NCI-H524 treated with DMSO at 0.1 percent for 48 hours (cell line): ENCODE measurements at places on chromosomes 3 and 15.

DNA sequence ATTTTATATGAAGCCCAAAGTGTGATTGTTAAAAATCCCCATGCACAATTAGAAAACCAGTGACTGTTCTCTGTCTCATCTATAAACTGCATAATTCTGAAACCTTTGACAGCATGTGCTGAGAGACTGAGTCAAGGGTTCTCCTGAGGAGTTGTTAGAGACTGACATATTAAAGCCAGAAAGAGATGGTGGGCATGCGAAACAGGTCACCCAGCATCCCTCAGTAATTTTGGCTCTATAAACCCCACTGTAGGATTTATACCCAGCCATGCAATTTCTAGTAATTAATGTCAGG, 3.6 kb downstream of the VGLL3 start:
- DNase-seq, result no peak

GRCh38 chr3:126854666-126855065, 128.2 kb upstream of the PLXNA1 start:
- no peak for DNase-seq

DNA sequence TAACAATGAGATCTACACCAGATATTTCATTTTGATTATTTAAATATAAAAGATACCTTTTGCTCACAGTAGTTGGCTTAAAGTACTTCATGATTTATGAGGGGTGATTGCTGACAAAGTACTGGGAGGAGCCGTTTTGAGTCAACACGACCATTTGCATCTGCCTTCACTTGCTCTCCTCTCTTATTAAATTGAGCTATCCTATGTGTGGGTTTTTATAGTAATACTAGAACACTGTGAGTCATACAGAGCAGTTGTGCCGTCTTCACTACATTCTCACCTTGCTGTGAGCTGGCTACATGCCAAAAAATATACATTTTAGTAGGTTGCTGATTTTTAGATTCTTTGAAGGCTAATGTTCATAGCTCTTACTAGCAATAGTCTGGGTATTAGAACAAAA, 161.2 kb downstream of the ALCAM start:
- no peak for DNase-seq

- no peak for DNase-seq
Measured at GRCh38 chr3:151062611-151063010, 22.9 kb upstream of the MED12L start.

DNA sequence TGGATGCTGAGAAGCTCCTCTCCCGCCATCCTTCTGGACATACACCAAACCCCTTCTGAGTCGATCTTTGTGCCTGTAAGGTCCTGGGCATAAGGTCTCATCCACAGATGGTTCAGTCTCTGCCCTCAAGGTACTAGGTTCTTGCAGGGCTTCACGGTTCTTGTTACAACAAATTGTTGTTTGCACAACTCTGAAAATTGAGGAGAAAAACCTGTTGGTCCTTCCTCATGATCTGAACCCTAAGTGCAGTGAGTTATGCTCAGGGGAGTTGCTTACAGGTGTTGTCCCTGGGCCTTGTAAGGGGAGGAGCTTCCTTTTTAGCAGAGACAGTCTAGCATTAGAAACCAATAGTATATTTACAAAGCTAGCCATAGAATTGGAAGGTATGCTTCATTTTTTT, 15.7 kb downstream of the CDCP1 start:
- no peak for DNase-seq

DNA sequence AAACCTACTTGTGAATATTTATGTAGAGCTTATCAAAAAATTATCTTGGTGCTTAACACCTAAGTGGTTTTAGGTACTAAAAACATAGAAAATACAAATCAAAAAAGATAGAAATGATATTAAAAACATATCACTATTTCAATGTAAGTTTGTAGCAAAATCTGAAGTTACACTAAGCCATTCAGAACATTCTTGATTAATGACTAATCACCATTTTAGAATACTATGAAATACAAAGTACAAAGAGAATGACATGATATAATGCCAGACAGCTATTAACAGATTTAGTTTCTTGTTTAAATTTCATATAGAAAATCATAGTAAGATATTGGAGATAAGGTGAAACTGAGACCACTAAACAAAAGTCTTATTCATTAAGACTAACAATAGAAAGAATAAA, 169.7 kb upstream of the AGTR1 start:
- DNase-seq, result no peak

- DNase-seq, result no peak
Measured at GRCh38 chr3:9852528-9852927, 8.7 kb upstream of the RPUSD3 start.

DNA sequence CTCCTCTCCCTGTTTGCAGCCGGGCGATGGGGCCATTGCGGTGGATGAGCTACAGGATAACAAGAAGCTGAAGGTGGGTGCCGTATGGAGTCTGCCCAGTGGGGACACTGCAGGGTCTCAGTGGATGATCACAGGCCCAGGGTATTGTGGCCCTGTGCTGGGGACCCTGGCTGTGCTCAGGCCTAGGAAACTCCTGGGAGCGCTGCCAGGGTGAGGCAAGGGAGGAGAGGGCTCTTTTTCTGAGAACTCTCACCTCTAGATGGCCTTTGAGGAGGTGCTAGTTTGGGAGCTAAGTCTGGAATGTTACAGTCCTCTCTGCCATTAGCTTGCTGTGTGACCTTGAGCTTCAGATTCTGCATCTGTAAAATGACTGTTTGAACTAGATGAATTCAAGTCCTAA, 16.4 kb downstream of the SLC24A1 start:
- no peak for DNase-seq

- DNase-seq, result no peak
Measured at GRCh38 chr3:1775321-1775720, 323.3 kb upstream of the CNTN4 start.

DNA sequence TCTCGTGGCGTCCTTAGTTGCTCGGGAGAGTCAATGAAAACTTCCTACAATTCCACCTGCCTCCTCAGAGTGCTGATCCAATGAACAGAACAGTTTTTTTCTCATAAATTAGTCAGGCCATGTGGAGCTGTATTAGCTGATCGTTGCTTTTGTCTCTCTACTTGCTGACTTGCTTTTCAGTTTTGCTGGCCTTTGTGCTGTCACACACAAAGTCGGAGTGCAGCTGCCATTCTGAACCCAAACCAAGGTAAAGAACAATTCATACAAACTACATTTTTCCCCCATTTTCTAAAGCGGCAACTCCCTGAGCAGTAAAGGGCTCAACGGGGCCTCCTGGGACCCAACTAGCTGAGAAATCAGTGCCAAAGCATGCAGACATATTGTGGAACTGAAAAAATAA, 43.1 kb downstream of the MEIS2 start:
- no peak for DNase-seq

- peak; percentile 41 for DNase-seq
Measured at GRCh38 chr3:108818404-108818803, 4.2 kb upstream of the TRAT1 start.

DNA sequence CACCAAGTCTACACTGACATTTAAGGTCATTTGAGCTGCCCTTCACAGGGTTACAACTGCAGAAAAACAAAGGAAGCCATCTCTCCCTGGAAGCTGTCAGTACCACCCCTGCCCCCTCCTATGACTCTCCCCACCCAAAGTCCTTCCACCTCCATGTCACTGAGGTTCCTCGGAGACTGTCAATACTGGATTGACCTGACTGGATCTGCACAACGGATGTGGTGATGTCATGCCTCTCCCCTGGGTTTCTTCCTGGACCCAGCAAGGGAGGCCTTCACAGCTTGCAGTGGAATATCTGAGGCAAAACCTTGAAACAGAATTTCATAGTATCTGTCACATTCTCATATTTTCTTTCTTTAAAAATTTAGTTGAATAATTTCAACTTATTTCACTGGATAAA, 153.5 kb downstream of the CLSTN2 start:
- no peak for DNase-seq

DNA sequence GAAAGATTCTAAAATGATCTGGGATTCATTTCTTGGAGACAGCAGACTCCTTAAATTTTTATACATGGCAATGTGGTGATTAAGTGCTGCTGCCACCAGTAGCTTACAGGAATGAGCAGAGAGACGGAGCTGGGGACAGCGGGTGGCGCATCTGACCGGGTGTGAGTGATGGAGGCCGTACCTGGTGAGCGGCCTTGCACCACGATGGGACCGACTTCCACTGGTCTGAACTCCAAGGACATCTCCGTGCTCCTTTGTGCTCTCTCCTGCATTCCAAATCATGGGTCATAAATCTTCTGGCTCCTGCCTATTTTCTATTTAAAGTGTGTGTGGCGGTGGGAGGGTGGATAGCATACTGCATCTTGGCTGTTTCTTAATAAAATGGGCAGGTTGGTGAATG, 262.6 kb downstream of the ABHD5 start:
- DNase-seq, result no peak

- no peak for DNase-seq
Measured at GRCh38 chr3:114542359-114542758, 248.5 kb downstream of the TIGIT start.

GRCh38 chr15:35167675-35168074, 82.6 kb upstream of the NANOGP8 start:
- DNase-seq, result no peak

- no peak for DNase-seq
Measured at GRCh38 chr3:114884213-114884923, 262.7 kb downstream of the ZBTB20 start.

DNA sequence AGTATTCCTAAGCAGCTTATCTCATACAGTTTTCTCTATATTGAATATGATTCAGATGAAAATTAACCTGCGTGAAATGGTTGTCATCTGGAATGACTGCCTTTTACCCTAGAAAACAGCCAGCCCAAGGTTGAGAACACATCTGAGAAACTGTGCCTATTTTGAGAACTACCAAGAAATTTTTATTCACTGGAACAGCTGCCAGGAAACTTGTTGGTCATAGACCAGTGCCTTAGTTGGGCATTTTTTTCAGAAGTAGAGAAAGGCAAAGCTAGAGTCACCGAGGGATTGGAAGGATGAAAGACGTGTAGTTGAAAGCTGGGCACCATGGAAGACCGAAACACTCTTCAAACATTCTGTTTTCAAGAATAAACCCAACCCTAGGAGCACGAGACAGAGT, 277.1 kb downstream of the LPP start:
- no peak for DNase-seq

DNA sequence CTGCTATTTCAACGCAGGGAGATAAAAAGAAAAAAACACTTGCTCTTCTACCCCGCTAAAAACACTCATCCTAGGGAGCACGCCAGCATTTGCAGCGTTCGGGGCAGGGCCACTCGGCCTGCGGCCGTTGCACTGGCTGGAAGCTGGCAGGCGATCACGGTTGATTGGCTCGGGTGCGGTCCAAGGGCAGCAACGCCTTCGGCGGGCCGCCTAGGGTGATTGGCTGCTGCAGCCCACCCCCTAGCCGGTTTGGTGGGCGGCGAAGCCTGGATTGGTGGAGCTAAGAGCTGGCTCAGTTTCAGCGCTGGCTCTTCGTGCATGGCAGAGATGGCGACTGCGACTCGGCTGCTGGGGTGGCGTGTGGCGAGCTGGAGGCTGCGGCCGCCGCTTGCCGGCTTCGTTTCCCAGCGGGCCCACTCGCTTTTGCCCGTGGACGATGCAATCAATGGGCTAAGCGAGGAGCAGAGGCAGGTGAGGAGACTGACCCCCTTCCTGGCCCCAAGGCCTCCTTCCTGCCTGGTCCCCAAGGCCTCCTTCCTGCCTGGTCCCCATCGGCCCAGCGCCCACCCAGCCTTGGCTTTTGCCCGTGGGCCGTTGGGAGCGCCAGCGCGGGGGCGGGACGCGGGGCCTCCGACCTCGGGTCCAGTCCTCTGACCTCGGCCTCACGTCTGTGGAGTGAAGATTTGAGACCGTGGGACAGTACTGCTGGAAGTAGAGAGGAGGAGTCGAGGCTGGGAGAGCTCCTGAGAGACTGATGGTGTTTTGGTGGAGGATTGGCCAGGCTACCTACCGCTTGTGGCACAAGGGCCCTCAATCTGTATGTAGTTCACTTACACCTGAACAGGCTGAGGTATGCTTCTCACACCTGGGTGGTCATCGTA, at the start of gene IVD:
TSS of gene IVD (plus strand) at position 295 of the 881 bp plus-strand sequence. CDS start at position 328, 33 bp downstream.
- peak; percentile 87 for DNase-seq

DNA sequence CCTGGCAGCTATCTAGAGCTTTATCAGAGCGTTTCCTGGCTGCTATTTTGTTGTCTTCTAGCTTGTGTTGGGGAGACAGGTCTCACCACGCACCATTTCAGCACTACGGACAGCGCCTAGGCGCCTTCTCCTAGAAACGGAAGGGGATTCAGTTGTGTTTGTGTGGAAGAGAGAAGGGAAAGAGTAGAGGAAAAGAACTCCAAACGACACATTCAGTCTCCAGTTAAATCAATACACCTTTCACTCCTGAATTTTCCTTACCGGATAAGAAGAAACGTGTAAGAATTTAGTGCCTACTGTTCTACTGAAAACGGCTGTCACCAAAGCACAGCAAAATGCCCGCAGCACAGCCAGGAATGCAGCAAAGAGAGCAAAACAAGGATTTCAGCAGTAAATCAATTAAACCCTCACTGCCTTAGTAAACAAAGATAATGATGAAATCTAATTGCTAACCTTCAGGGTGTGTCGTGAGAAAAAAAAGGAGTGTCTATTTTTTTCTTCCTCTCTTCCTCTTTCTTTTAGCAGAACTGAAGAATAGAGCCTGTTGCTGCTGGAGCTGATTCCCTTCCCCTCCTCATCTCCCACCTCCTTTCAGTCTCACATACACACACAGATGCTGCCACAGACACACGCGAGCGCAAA, 412 bp upstream of the CTXN2 start:
- no peak for DNase-seq

DNA sequence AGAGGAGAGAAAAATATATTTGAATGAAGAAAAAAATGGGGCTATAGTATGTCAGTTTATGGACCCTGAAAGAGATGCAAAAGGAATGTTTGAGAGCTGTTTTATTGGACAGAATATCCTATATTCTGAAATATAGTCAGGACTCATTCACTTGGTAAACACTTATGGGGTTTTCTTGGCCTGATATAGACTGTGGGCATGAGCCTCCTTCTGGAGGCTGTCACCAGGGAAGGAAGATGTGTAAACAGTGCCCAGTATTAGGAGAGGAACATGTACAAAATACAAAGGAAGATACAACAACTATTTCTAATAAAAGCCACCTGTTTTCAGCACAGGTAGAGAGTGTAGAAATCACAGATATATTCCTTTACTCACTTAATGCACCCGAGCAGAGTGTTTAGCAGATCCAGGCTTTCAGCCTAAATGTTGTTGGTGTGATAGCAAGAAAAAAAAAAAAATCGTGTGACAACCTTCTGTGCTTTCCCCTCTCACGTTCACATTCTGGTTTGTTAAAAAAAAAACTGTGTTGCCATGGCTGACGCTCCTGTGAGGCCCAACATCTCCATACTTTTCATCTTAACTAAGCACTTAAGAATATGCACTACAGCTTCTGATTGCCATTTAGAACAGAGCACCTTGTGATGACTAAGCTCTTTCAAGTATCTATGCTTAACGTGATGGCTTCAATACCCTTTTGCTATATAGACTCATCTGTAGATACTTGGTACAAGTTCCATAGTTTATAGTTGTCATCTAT, 134.1 kb downstream of the MBNL1 start:
- peak; percentile 57 for DNase-seq

GRCh38 chr3:142106548-142106947, 42.8 kb downstream of the TFDP2 start:
- DNase-seq, result peak; percentile 68

- DNase-seq, result no peak
Measured at GRCh38 chr15:45328663-45329062, 49.7 kb downstream of the GATM start.

GRCh38 chr15:95440712-95441111, 889.8 kb upstream of the NR2F2 start:
- no peak for DNase-seq
